ENCODE measurements at places on chromosomes 3 and 15. TPM values are rescaled to one million over a fixed set of nuclear protein-coding genes. Genes with fewer than 3 reads are reported as not detected.
A peak's percentile ranks its signal among the peaks of the same experiment; 100 is the strongest.

MYEF2 gene
- total RNA-seq: 0.88 TPM

DNA sequence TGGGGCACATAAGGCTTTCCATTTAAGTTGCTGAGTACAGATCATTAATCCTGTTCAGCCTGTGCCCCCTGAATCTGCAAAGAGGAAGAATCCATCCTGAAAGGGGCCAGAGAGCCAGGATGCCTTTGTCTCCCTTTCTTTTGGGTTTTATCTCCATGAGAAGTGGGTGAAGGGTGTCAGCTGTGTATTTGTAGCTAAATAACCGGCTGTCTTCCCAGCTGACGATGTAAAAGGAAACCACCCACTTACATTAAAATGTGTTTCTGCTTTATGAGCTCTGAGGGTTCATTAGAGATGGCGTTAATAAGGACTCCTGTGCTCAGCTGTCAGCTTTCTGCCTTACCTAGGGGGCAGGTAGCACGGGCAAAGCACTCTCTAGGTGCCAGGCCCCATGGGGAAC is 83.4 kb downstream of the SLCO3A1 start:
- DNase-seq: no peak

IL16 gene
- total RNA-seq: 6.5 TPM

DNA sequence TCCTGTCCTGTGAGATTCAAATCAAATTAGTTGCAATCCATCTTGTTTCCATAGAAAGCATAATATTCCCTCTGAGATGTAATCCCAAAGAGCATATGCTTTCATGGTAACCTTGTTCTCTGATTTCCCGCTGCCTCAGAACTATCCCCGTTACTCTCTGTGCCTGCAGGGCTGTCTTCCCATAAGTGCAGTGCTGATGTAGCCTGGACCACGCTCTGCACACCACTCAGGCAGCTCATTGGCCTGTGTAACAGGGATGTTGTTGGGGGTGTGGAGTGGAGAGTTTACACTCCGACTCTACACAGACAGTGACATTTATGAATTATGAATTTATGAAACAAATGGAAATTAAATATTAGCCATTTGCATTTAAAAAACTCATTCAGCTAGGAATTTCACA is 33.6 kb upstream of the CNTN3 start:
- DNase-seq: no peak

SUCNR1 gene
- total RNA-seq: under 0.01 TPM

GRCh38 chr3:52892290-52892624 is 5.1 kb downstream of the STIMATE start:
- DNase-seq: no peak

- DNase-seq: peak; percentile 6
Observed at GRCh38 chr3:171525437-171525836, 65.2 kb upstream of the TNIK start.

KBTBD12 gene
- total RNA-seq: not detected

- DNase-seq: no peak
Observed at GRCh38 chr3:90136456-90137191, 1029.2 kb downstream of the EPHA3 start.

DNA sequence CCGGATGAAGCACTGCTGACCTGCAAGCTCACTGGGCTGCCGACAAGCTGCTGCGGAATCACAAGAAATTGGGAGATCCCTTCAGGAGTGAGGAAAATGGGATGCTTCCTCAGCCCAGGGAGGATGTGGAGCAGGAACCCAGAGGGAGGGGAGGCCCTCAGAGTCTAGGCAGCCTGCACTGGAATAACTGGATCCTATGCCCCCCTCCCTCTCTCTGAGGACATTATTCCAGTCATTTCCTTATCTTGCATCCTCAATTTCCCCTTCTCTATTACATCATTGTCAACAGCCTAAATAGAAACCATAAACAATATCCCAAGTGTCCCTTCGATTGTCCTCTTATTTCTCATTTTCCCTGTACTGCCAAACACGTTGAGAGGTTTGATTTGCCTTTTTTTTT is 169.0 kb downstream of the OPA1 start:
- no peak for DNase-seq

- DNase-seq: no peak
Observed at GRCh38 chr3:139295040-139295439, 48.8 kb upstream of the MRPS22 start.

GRCh38 chr15:67013696-67014095 is 51.7 kb upstream of the SMAD3 start:
- peak; percentile 87 for DNase-seq

RYR3 gene
- total RNA-seq: not detected

Data from osteoblast (primary cell).